ENCODE measurements at places on chromosomes 7 and 10. TPM values are rescaled to one million over a fixed set of nuclear protein-coding genes. Genes with fewer than 3 reads are reported as not detected.

The H2AZ2 gene
- 404 TPM for total RNA-seq

The PSMG3 gene
- total RNA-seq: 29.3 TPM

The C10orf90 gene
- total RNA-seq: not detected

The SPAM1 gene
- total RNA-seq: not detected

The C10orf62 gene
- total RNA-seq: not detected

The OR2A42 gene
- total RNA-seq: not detected

The CLRN3 gene
- total RNA-seq: not detected

DNA sequence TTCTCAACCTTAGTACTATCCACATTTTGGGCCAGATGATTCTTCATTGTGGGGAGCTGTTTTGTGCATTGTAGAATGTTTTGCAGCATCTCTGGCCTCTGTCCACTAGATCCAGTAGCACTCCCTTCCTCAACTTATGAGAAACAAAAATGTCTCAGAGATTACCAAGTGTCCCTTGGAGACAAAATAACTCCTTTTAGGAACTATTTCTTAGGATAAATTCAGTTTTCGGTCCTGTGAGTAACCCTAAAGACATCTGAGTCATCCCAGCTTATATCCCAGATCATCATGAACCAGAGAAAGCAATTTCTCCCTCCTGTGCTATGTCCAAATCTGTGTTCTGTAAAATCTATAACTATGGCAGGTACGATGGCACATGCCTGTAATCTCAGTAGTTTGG, 266.6 kb upstream of the PHYHIPL start:
- no peak for DNase-seq

- DNase-seq: no peak
Measured at GRCh38 chr7:28411876-28412662, at the start of gene CREB5. Gene CREB5 (plus strand): TSS chr7:28412518. CDS start chr7:28412915, 397 bp downstream.

DNA sequence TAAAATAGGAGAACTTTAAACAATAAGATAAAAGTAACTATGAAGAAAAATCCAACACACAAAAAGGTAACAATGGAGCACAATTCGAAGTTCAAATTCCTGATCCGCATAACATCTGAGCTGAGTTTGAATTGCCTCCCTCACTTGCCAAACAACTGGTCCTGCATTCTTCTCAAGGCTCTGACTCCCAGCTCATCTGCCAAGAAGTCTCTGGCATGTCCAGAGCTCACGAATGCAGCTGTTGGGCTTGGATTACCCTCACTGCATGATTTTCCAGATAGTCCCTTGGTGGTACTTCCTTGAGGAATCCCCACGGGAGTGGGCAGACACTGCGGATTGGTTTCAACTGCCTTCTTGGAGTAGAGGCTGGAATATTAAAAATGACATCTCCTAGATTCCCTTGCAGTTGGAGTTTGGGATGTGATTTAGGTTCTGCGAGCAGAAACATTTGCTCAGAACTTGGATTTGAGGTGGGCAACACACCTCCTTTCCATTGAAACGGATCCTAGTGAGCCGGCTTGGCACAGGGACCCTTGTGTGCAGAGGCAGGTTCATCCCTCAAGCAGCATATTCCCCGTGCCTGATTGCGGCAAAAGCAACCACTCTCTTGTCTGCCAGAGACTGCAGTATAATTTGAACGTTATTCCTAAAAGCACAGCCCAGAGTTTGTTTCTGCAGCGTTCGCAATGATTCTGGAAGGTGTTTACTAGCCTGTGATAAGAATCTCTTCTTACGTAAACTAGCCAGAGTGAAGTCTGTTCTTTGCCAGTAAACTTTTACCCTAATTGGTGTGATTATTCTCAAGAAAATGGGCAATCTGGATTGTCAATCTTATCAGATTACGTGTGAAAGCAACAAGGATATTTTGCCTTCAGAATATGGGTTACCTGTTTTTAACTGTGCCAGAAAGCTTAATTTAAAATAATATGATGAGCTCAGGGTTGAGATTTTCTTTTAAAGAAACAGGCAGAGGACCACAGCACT, 23.4 kb upstream of the PRKCQ start:
- no peak for DNase-seq

GRCh38 chr7:20896996-20897395, 110.3 kb upstream of the SP8 start:
- no peak for DNase-seq

GRCh38 chr7:4245135-4245865, 436.8 kb upstream of the FOXK1 start:
- no peak for DNase-seq

- DNase-seq: no peak
Measured at GRCh38 chr7:38669965-38670520, 38.9 kb upstream of the AMPH start.

DNA sequence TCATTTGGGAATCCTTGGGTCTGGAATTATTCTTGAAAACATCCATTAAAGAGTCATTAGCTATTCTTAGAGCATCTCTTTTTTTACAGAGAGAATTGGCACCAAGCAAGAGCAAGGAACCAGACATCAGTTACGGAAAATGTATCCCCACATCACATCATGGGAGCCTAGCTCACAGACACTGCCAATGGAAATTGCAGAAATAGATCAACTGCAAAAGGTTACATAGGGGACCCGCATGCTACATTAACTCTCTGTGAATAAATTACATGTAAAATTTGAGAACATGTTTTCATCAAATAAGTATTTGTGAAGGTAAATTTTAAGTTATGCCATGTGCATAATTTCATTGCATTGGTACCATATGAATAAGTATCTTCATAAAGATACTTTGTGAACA, 224.8 kb downstream of the ZNF248 start:
- DNase-seq: no peak

DNA sequence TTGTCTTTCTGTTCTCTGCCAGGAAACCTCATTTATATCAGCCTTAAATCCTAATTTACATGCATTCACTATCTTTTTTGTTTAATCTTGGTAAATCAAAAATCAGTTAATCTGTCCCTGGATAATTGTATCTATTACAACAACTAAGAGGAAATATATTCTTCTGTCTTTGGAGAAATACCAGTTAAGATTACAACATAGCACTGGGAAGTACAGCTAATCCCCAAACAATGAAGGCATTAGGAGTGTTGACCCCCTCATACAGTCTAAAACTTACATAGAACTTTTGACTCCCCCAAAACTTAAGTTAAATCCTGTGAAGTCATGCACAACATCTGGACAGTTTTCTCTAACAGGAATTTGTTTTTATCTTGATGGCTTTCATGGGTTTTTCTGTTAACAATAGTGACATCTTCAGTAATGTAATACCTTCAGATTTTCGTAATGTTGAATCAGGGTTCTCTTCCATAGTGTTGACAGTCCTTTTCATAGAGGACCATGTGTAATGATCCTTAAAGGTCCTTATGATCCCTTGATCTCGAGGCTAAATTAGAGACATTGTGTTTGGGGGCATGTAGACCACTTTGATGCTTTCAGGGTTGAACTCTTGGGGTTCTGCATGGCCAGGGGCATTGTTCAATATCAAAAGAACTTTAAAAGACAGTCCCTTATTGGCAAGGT, 24.1 kb upstream of the ABCC2 start:
- DNase-seq: no peak

GRCh38 chr7:92699560-92699959, 109.4 kb upstream of the FAM133B start:
- DNase-seq: no peak

DNA sequence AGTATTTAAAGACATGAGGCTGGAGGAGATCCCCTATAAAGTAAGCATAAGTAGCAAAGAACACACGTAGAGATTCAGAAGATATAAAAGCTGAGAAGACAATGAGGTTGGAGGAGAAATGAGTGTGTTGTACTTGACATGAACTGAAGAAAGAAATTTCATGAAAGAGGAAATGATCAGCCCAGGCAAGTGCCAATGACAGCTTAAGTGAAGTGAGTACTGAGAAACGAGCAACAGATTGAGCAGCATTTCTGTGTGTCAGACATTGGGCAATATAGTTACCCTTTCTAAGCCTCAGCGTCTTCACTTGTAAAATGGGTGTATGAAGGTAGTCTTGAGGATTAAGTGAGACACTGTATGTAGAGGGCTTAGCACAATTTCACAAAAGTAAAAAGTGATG, 4.8 kb upstream of the LIPA start:
- no peak for DNase-seq

- no peak for DNase-seq
Measured at GRCh38 chr10:63068246-63068645, 64.9 kb upstream of the NRBF2 start.

GRCh38 chr7:129066290-129067131, 11.6 kb upstream of the TNPO3 start:
- no peak for DNase-seq

- no peak for DNase-seq
Measured at GRCh38 chr10:132938472-132939339, 3.7 kb downstream of the CFAP46 start.

GRCh38 chr7:129525225-129525862, 23.0 kb downstream of the SMKR1 start:
- DNase-seq: no peak

- no peak for DNase-seq
Measured at GRCh38 chr7:21020667-21021066, 234.0 kb upstream of the SP8 start.

- DNase-seq: no peak
Measured at GRCh38 chr7:111499027-111499426, 63.3 kb downstream of the IMMP2L start.

DNA sequence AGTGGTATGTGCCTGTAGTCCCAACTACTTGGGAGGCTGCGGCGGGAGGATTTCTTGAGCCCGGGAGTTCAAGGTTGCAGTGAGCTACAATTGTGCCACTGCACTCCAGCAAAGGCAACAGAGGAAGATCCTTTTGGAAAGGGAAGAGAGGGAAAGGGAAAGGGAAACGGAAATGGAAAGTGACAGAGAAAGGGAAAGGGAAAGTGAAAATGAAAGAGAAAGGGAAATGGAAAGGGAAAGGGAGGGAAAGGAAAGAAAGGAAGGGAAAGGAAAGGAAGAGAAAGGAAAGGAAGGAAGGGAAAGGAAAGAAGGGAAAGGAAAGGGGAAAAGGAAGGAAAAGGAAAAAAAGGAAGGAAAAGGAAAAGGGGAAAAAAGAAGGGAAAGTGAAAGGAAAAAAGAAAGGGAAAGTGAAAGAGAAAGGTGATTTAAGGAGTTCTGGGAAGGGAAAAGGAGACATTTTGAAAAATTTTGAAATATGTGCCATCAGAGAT, 2.3 kb upstream of the ZC3HAV1 start:
- no peak for DNase-seq

DNA sequence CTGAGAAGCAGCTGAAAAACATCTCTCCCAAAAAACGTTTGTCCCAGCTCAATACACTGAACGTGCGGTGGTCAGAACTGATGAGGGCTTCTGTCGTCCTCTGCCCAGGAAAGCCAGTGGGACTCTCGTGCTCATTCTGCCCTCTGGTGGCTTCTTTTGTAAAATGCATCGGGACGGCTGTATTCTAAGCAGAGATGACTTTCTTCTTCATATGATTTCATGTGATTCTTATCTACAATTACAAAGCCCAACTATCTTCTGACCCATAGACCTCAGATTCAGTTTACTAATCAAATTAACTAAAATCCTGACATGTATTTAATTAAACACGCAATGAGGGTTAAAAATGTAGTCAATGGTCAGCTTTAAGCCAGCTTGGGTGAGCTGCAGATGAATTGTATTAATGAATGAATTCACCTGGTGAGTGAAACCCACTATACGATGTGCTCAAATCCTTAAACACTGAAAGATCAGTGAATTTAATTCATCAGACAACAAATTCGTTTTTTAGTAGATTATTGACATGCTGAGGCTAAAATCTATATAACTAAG, 117.6 kb upstream of the FAM204A start:
- DNase-seq: peak; percentile 57

GRCh38 chr10:71132321-71132810, 80.0 kb upstream of the UNC5B start:
- no peak for DNase-seq

- DNase-seq: no peak
Measured at GRCh38 chr7:43868681-43869005, 674 bp downstream of the MRPS24 start.

DNA sequence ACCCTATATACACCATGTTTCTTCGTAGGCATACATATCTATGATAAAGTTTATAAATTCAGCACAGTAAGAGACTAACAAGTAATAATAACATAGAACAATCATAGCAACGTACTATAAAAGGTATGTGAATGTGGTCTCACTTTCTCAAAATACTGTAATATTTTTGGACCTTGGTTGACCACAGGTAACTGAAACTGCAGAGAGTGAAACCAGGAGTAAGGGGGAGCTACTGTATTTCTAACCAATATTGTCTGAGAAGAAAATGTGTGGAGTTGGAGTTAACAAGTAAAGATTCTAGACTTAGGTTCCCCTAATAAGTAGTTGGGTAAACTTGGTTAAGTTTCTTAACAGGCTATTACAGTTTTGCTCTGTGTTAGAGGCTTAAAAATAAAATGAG, 72.1 kb downstream of the GNAI1 start:
- DNase-seq: no peak
